Fibroblast of the aortic adventitia (primary cell): ENCODE measurements at places on chromosomes 16 and 17. TPM values are rescaled to one million over a fixed set of nuclear protein-coding genes. Genes with fewer than 3 reads are reported as not detected.

The CARD14 gene
- 0.09 TPM in 1 of 2 replicates, not detected in the other for total RNA-seq

DNA sequence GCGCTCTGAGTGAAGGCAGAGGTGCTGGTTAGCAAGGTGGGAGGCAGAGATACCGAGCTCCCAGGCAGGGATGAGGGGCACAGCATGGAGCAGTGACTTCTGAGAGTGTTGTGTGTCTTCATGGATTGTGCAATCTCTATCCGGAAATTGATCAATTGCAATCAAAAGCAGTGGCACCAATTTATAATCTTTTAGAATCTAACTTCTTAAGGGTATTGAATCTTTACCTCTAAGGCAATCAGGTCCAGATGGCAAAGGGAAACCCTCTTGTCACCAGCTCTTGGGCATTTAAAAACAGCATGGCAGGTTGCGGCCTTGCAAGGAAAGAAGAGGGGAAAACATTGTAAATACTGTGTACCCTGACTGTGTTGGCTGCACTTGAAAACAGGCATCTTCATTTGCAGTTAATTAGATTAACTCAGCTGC lies 58.0 kb upstream of the MRTFB start:
- no peak for DNase-seq

The CDIPT gene
- total RNA-seq: 66.2 and 79.2 TPM in 2 replicates

GRCh38 chr16:50742576-50743200 lies 802 bp downstream of the CYLD start:
- DNase-seq: peak; percentile 29
